Activated CD4-positive, alpha-beta T cell treated with anti-CD3 and anti-CD28 coated beads for 36 hours (primary cell): ENCODE measurements at places on chromosomes 5 and 9.

DNA sequence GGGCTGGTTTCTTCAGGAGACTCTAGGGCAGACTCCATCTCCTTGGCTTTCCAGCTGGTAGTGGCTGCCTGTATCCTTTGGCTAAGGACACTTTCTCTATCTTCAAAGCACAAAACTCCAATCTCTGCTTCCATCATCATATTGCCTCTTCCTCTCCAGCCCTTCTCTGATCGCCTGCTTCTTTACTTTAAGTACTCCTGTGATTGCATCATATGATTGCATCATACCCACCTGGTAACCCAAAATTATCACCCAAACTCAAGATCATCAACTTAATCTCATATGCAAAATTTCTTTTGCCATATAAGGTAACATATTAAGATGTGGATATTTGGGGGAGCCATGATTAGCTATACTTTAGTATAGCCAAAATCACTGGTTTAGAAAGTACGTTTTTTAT lies 1092.6 kb upstream of the CDH6 start:
- H3K36me3 ChIP-seq = no peaks in the 10 kb centered on the region
- H3K4me1 ChIP-seq = no peaks in the 10 kb centered on the region
- no peak overlapping the region for H3K4me3 ChIP-seq
- no peak overlapping the region for H3K27ac ChIP-seq
- no peak for DNase-seq
- no peaks in the 10 kb centered on the region for H3K27me3 ChIP-seq

GRCh38 chr5:128962211-128962610 lies 3.1 kb upstream of the SLC27A6 start:
- peaks cover 14% of the 10 kb centered on the region for H3K27me3 ChIP-seq
- no peaks in the 10 kb centered on the region for H3K36me3 ChIP-seq
- DNase-seq = no peak
- H3K4me3 ChIP-seq = no peak overlapping the region

- no peak overlapping the region for H3K27ac ChIP-seq
- H3K27me3 ChIP-seq = peaks cover 14% of the 10 kb centered on the region
- peaks cover 8% of the 10 kb centered on the region for H3K4me1 ChIP-seq
These were observed 267.7 kb downstream of the FANCC start for GRCh38 chr9:95049761-95050160.

- H3K4me3 ChIP-seq = no peak overlapping the region
- no peak overlapping the region for H3K27ac ChIP-seq
- no peak for DNase-seq
- H3K36me3 ChIP-seq = peaks cover 20% of the 10 kb centered on the region
These were observed 56.9 kb downstream of the GPR21 start for GRCh38 chr9:123090198-123090896.
